ENCODE measurements at places on chromosomes 3 and 15.

DNA sequence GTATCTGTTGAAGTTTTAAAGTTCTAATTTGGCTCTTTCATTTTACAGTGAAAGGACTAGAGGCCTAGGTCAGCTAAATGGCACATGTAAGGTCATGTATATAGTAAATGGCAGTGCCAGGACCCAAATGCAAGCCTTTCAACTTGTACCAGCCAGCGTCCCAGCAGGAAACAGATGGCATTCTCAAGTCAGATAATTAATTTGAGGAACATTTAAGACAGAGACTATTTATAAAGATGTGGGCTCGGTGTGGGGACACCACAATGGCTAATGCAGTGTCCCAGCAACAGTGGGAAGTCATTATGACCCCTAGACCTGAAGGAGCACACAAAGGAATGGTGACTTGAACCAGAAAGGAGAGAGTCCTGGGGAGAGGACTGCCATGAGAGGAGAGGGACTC is 6.1 kb downstream of the MINDY4B start:
- DNase-seq = no peak

GRCh38 chr3:107643038-107643883 is 120.5 kb downstream of the BBX start:
- DNase-seq = no peak

DNA sequence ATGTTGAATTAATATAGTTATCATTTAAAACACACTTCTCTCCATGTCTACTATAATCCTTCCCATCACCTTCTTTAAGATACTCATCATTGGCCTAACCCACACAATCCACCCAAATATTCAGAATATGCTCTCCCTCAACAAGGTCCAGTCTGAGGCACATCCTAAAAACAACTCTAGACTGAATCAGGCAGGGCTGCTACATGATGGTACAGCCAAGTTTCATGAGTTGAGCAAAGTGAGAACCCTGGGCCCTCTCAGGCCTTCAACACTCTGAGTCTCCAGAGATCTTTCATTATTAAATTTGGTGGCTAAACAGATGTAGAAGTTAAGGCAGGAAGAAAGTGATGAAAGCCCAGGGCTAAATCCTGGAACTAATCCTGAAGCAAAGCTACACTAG is 16.2 kb downstream of the ZNF148 start:
- no peak for DNase-seq

DNA sequence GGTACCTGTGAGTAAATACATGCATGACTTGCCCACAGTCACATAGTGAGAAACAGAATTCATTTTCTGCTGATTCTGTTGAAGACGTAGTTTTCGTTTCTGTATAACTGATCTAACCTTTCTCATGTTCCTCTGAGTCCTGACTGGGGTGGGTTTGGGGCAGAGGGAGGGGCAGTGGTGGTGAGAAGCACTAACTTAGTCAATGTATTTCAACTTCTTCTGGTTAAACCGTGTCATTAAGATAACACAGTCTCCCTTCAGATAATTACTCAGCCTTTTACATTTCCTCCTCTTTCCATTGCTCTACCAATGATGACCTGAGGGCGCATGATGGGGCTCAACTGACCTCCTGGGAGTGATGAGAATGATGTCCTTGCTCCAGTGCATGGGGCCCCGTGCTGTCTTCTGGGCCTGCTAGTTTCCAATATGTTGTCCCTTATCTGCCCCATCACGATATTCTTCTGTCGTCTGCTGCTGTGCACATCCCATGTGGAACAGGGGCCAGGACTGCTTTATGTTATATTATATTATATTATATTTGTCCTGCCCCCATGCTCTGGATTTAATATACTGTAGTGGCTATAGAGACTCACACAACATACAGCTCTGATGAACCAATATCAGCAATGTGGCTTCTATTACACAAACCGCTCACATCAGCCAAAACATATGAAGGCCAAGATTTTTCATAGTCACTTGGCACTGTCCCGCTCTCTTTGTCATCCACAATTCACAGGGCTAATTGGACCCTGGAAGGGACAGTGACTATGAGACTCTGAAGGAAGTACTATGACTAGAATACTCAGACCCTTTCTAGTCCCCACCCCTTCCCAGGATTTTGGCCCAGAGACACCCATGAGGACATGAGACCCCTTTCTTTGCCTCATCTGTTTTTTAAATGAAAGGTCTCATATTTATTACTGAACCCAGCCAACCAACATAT is 407.1 kb upstream of the MCTP2 start:
- DNase-seq = no peak

- no peak for DNase-seq
These were observed 82.6 kb downstream of the RPLP1 start for GRCh38 chr15:69535101-69535638.

DNA sequence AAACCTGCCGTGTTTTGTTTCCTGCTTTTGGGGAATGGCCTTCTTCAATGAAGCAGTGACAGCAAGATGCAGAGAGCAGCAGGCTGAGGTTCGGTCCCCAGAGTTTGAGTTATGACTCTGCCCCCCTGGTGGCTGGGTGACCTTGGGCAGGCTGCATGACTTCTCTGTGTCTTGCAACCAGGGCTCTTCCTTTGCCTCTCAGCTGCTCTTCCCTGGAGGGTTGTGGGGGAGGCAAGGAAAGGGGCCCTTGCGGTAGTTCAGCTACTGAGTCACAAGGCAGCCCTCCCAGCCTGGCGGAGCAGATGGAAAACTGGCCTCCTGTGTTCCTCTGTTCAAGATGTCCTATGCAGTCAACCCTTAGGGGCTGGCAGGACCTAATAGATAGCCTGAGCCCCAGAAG is 17.1 kb downstream of the CTXND1 start:
- no peak for DNase-seq
